Fibroblast of skin of left quadriceps (primary cell): ENCODE measurements at places on chromosomes 3 and 15.

DNA sequence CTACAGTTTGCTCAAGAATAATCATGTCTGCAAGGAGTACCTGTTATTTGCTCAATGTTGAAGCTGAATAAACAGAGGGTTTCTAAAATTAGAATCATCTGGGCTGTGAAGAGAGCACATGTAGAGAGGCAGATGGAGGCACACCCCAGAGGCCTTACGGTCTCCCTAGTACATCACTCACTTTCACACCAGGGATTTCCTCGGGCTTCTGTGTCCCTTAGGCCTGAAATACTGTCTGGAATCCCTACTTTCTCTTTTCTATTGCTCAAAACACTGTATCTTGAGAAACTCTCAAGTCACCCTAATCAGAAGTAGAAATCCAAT is 473.7 kb upstream of the ROBO2 start:
- no peak for DNase-seq

DNA sequence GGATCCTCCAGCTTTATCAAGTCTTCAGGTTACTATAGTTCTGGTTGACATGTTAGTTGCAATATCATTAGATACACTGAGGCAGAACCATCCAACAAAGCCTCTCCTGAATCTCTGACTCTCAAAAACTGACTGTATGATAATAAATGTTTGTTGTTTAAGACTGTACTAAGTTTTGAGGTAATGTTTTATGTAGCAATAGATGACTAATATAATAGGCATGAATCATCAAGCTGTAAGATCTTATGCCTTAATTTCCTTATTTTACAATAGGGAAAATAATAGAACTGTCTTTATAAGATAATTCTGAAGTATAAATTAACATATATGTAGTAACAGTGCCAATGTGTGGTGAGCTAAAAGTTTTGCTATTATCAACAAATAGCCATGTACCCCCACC is 88.9 kb upstream of the TBC1D5 start:
- DNase-seq, result no peak

DNA sequence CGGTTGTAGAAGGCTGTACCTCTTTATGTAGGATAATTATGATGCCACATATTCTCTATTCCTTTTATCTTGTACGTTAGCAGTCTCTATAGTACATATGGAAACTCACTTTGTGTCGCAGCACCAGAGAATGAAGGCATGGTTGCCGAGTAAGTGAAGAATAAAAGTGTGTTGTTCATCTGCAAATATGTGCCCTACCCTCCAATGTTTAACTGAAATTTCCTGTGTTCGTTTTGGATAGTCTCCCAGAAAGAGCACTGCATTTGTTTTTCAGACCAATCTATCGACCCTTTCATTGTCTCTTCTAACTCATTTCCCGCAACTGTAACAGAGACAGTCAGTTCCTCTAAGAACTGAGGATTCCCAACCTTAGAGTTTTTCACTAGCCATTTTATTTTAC is 592.8 kb downstream of the TUSC7 start:
- no peak for DNase-seq

GRCh38 chr3:187263270-187263669 is 28.3 kb downstream of the MASP1 start:
- DNase-seq, result no peak

GRCh38 chr15:61118885-61119284 is 110.2 kb downstream of the RORA start:
- DNase-seq, result no peak

DNA sequence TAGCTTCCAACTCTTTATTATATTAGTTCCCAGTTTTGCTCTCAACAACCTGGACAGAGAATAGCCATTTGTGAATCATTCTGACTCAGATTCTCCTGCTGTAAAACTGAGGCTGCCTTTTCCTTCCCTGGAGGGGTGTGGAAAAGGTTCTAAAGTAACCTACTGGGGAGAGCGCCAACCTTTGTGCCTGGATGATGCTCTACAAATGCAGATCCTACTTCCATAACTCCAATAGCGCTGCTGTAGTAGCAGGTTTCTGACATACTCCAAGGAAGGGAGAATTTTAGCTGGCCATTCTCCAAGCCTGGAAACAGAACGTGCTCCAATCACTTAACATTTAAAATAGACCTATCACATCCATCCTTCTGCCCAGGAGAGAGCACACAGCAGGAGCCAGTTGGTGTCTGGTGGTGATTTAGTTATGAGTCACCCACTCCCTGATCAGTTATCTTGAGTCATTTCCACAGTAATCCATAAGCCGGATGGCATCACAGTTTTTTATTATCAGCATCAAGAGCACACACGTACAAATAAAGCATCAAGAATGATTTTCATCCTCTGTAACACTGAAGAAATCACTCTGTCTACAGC is 38.3 kb downstream of the MYH15 start:
- DNase-seq, result peak; percentile 82

DNA sequence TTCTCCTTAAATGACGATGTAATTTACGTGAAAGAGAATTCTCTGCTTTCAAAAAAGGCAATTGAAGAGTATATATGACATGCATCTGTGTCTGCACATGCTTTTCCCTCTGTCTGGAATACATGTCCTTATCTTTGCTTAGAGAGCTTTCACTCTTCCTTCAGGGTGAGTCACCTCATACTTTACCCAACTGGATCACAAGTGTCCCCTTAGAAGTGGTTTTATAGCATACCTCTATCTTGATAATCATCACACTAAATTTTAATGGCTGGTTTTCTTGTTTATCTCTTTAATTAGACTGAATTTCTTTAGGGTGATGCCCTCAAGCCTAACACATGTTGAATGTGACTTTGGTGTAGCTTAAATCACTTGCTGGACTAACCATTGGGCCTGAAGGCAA is 178.9 kb downstream of the SV2B start:
- DNase-seq, result no peak

DNA sequence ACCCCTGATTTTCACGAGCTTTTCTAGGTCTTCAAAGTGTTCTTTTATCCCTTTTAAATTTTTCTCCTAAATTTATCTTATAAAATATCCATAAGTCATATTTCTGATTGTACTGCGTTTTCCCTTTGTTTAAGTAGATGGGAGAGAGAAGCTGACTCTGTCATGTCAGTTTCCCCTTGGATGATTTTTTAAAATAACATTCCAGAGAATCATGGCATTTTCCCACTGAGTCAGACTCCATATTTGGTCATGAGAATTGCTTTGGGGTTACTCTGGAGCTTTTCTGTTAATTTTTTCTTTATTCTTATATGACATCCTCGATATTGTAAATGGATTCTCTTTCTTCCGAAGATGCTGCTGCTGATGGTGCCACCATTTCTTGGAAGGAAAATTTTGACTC is 28.6 kb upstream of the UMPS start:
- DNase-seq, result peak; percentile 72

GRCh38 chr15:75723847-75724660 is 11.4 kb upstream of the CSPG4 start:
- DNase-seq, result peak; percentile 78

- DNase-seq, result no peak
These were observed 24.4 kb downstream of the ONECUT1 start for GRCh38 chr15:52765785-52766184.

- no peak for DNase-seq
These were observed 143.4 kb downstream of the PDCD6IP start for GRCh38 chr3:33941804-33942203.

DNA sequence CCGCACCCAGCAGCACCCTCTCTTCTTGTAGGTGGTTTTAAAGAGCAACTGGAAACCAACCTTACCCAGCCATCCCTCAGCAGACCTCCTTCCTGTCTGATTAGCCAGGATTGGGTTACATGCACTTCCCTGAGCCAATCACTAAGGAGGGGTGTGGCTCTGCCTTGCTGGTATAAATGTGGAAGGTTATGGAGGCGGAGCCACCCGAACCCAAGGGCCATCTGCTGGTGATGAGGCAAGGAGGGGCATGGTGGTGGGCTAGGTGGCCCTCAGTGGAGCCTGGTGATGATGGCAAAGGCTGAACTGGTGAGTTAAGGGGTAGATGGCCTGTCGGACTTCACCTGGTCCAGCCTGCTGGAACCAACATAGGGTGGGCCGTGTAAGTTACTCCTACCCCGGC is 39.8 kb downstream of the CCDC33 start:
- DNase-seq, result no peak

GRCh38 chr15:45481135-45481534 is 41.4 kb downstream of the SLC30A4 start:
- DNase-seq, result no peak

- DNase-seq, result no peak
These were observed 99.9 kb downstream of the ANO10 start for GRCh38 chr3:43521941-43522340.

DNA sequence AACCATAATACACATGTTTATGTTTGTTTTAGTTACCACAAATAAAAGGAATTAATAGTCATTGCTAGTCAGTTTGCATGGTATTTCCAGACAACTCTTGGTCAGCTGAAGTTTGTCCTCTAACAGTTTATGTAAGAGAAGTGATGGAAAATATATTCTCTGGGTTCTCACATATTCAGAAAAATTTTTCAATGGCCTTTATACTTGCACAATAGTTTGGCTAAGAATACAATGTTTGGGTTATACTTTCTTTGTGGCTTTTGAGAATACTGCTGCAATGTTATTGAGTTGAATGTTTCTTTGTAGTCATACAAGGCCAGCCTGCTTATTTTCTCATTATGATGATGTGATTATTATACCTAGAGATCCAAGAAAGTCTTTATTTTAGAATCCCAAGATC is 133.9 kb downstream of the RAP2B start:
- no peak for DNase-seq

DNA sequence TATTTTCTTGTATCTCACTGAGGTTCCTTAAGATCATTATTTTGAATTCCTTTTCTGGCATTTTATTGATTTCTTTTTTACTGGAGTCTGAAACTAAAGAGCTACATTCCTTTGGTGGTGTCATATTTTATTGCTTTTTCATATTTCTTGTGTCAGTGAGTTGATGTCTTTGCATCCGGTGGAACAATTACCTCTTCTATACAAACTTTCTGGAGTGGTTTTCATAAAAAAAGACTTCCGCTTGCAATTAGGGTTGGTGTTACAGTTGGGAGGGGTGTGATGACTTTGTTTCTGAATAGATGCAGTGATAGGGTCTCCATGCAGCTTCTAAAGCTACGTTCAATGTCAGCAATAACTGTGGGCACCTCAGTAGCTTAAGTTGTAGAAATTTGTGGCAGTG is 181.7 kb downstream of the LPP start:
- no peak for DNase-seq

DNA sequence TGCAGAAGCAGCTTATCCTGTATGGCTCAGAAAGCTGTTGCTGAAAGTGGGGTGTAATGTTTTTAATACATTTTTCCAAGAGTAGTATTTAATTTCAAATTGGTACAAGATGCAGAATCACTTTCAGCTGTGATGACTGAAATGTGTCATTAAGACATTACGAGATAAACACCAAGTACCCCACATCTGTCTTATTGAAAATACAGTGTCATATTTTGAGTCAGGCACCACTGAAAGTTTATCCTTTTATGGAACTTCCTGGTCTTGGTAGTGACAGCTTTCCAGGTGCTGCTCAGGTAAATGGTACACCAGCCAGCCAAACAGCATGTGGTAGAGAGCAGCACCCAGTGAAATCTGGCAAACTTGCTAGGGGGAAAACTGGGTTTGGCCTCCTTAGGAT is 16.9 kb downstream of the ASTE1 start:
- DNase-seq, result no peak

DNA sequence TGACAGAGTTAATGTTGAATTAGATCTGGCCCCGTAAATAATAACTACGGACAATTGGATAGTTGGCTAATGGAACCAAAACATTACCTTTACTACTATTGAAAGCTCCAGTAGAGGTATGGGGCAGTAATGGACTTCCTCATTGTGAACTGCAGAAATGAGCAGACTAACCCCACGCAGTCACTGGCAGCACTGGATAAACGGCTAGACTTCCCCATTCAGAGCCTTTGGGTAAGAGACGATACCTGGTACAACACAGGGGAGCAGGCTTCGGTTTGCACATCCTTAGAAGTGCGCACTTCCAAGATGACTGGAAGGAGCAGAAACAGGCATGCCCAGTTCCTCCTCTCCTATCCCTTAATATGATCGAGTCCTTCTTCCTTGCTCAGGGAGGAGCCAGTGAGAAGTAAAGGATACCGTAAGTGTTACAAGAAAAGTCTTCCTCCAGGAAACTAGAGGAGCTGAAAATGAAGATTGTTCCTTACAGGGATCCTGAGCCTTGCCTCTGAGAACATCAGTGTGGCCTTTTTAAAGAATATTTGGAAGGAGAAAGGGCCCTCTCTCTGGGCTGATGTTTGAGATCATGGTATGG is 100.5 kb upstream of the NECTIN3 start:
- DNase-seq, result no peak

- no peak for DNase-seq
These were observed 1.8 kb upstream of the ZSCAN2 start for GRCh38 chr15:84598993-84599392.

- DNase-seq, result no peak
These were observed 3.6 kb upstream of the EIF4E3 start for GRCh38 chr3:71728632-71729342.

GRCh38 chr3:121096953-121097352 is 188.9 kb downstream of the STXBP5L start:
- DNase-seq, result no peak

DNA sequence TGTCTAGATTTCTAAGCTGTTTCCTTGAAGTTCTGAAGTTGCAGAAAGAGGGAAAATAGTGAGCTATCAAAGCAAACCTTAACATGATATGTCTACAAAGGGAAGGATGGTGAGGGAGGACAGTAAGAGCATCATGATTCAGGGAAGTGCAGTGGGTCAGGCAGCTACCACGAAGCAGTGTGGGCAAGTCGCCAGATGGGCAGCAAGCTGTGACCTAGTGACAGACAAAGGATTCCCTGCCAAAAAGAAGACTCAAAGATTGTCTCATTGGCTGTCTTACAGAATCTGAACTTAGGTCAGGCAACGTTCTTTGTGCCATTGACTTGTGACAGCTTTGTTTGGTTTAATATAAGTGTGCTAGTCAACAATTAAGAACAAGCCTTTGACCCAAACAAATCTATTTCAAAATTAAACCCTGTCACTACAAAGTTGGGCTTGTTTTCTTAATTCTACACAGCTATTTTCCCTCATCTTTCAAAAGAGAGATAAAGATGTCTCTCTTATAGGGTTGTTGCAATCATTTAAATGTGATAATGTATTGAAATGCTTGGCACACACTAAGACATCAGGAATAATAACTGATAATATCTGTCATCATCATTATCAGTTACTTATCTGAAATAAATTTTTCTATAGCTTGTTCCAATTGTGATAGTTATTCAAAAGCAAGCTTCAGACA is 153.3 kb downstream of the ECT2 start:
- no peak for DNase-seq

GRCh38 chr3:39338201-39338600 is 8.7 kb downstream of the CCR8 start:
- DNase-seq, result no peak

GRCh38 chr3:168581771-168582225 is 486.1 kb upstream of the GOLIM4 start:
- no peak for DNase-seq

GRCh38 chr3:115470254-115470653 is 153.1 kb upstream of the GAP43 start:
- DNase-seq, result no peak

GRCh38 chr15:81024936-81025335 is 24.2 kb downstream of the TLNRD1 start:
- no peak for DNase-seq

- DNase-seq, result no peak
These were observed 499.5 kb downstream of the NTRK3 start for GRCh38 chr15:87757084-87757483.

GRCh38 chr3:45546716-45547701 is 47.5 kb upstream of the LIMD1 start:
- no peak for DNase-seq

- DNase-seq, result no peak
These were observed 12.8 kb downstream of the LACTB start for GRCh38 chr15:63134245-63134985.

- DNase-seq, result no peak
These were observed 26.9 kb downstream of the SENP2 start for GRCh38 chr3:185613016-185613415.
